ENCODE measurements at places on chromosomes 3 and 15. TPM values are rescaled to one million over a fixed set of nuclear protein-coding genes. Genes with fewer than 3 reads are reported as not detected.

DNA sequence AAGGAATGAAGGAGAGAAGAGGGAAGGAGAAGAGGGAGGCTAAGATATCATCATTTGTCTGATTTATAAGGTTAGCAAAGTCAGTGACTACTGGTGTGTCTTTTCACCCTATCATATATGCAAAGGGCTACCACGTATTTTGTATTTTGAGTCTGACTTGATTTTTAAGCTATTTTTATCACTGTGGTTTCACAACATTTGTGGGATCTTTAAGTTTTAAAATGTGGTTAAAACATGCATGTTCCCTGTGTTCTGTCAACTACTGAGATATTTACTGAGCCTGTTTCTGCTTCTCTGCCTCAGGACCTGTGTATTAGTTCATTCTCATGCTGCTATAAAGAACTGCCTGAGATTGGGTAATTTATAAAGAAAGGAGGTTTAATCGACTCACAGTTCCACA lies 22.5 kb upstream of the SPTSSB start:
- no peak for DNase-seq

DNA sequence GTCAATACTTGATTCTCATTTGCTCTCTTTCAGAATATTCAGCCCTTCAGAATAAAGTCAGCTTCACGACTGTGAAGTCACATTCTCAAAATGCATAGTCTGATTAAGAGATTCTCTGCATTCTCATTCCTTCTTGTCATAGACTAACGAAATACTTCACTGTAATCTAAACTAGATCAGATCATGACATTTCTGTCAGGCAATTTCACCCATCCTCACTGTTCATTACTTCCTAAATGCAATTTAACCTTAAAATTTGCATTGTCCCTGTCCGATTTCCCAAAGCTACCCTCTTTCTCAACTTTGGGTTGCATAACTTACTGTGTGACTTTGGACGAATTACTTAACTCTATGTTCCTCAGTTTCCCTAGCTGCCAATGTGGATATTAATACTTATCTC lies 6.2 kb downstream of the RPL22L1 start:
- DNase-seq = no peak

DNA sequence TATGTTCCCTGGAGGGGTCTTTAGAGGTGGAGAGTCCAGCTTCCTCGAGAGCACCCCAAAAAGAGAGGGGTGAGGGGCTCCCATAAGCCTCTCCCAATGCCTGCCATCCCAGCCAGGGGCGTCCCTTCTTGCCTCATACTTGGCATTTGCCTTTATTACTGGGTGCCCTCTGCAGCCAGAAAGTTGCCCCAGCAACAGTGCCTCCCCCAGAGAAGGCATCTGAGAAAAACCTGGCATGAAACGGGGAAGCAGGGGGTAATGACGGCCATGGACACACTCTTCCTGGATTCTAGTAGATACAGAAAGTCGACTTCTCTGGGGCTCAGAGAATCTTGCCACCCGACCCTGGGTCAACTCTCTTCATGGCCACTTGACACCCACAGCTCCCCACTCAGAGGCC lies 90.1 kb downstream of the PCSK6 start:
- DNase-seq = no peak

GRCh38 chr15:70379134-70379533 lies 281.4 kb upstream of the TLE3 start:
- DNase-seq = no peak

The TLR9 gene
- total RNA-seq = not detected

- DNase-seq = no peak
Observed at GRCh38 chr15:85570336-85570735, 189.9 kb downstream of the AKAP13 start.

DNA sequence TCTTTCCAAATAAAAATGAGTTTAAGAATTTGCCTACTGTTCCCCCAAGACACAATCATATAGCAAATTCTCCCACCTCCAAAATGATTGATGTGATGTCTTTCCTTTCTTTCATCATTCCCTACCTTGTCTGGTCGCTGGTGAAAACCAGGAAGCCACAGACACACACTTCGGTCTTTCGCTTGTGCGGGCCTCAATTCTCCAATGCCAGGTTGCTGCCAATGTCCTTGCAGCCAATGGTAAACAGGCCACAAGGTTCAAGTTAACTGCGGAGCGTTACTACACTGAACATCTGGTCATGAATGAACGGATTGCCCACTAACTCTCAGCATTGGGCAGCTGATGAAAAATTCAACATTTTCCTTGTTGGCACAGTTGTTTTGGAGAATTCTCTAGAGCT lies 192.2 kb downstream of the FOXP1 start:
- DNase-seq = no peak

- DNase-seq = no peak
Observed at GRCh38 chr3:55491296-55491816, 4.2 kb upstream of the WNT5A start.

DNA sequence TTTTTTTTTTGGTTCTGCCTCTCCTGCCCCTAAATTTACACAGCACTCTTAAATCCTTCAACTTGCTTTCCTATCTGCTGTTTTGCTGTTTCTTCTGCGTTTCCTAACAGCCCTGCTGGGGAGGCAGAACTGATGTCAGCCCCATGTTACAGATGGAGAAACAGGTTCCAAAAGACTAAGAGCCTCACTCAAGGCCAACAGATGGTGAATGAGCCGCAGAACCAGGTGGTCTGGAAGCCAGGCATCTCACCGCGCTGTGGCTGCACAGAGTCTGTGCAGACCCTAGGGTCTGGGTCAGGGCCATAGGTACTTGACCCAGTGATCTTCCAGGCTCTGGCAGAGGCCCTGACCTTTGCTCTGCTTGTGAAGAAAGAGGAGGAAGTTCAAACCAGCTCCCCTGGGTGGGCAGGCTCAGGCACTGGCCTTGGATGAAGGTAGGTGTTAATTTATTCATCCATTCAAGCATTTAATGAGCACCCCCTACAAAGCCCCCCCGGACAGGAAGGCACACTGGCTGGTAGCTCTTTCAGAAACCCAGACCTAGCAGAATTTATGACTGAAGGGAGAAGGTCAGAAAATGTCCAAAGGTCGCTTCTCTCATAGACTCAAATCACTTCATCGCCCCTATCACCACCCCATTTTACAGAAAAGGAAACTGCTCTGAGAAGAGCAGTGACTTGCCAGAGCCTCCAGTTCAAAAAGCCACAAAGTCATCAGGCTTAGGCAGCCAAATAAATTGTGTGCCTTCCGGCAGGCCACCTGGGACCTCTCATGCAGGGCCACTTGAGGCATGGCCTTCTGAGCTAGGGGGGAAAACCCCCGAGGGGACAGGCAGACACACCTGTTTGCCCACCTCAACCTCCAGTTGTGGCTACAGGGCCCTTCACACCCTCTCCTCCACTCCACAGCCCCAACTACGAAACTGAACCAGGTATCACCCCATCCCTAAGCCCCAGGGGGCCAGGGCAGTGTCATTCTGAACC lies 2.7 kb downstream of the CHDH start:
- no peak for DNase-seq

- DNase-seq = no peak
Observed at GRCh38 chr3:190597291-190597690, 83.4 kb downstream of the IL1RAP start.

The CLDN18 gene
- not detected for total RNA-seq

The MYO9A gene
- 34.4 TPM for total RNA-seq

The FAM43A gene
- total RNA-seq = 1.9 TPM

DNA sequence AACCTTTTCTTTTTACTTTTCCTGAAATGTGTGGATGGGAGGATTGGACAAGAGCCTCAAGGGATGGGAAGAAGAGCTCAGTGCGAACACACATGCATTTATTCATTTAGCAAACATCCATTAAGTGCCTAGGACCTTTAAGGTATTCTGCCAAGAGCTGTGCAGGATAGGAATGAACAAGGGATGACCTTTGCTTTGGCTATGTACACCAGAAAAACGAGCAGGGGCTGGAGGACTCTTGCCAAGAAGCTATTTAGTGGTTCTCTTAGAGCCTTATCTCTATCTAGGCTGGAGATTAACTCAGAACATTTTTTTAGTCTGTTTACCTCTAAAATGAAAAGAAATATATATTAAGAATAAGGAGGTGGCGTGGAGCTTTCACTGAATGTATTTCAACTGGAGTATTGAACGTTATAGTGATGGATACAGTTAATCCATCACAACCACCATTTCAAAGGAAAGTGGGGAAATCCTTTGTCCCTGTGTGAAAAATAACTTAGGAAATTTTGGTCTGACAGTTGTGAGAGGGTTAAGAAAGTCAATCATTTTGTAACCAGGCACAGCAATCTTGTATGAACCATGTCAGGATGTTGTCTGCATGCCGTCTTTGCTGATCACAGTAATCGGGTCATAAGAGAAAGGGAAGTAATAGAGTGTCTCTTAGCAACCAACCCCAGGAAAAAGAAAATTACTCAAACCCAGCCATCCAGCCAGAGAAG lies 279.0 kb downstream of the LPP start:
- no peak for DNase-seq

DNA sequence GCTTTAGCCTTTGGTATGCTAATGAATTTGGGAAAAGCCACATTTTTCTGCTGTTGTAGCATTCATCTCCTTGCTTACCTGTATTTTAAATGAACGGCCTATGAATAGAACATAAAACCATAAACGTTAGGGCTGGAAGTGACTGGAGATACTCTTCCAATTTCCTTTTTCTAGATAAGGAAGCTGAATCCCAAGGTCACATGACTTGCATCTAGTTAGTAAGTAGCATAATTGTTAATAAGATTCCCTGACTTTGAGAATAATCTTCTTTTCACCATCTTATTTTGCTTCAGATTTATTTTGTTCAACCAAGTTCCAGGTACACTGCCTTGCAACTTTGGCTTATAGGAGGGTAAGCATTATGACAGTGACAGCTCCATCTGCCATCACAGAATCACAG lies 20.7 kb upstream of the EDEM1 start:
- no peak for DNase-seq

DNA sequence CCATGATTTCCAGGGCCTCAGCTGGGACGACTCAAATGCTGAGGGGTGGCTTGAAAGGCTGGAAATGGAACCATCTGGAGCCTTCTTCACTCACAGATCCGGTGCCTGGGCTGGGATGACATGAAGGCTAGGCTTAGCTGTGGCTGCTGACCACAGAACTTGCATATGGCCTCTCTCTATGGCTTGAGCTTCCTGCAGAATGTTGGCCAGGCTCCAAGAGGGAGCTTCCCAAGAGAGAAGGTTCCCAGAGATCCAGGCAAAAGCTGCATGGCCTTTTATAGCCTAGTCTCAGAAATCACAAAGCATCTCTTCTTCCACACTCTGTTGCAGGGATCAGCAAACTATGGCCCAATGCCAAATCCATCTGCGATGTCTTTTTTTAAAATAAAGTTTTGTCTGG lies 44.8 kb downstream of the GATM start:
- peak; percentile 95 for DNase-seq

DNA sequence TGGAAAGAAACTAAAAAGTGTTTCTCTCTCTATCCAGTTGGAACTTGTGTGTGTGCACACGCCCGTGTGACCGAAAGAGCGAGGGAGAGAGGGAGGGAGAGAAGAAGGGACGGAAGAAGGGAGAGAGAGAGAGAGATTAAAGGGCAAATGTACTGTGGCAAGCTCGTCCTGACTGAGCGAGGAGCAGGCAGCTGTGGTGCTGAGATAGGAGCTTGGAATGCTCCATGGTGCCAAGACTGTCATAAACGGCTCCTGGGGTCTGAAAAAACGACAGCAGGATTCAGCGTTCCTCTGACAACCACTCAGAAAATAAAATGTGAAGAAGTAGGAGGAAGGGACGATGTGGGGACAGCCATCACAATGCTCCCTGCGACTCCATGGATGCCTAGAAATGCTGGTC lies 276.0 kb downstream of the SV2B start:
- no peak for DNase-seq

The CDHR4 gene
- not detected for total RNA-seq

DNA sequence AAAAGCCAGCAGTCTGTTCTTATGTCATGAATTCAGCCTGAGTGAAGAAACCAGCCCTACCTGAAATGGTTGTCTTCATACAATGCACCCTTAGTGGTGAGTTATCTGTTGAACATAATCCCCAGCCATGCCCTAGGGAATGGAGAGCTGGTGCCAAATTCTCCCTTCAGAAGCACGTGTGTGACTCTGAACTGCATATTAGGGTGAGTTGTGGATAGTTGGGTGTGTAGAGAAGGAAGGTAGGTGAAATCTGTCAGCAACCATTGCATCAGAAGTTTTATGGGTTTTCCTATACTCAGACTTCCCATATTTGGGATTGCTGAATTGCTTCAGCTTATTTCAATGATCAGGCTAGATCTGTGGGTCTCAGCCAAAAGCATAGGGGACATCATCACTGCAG lies 46.5 kb upstream of the TP63 start:
- no peak for DNase-seq

All from SJCRH30 (cell line).